ENCODE measurements at places on chromosomes 5 and 9.

DNA sequence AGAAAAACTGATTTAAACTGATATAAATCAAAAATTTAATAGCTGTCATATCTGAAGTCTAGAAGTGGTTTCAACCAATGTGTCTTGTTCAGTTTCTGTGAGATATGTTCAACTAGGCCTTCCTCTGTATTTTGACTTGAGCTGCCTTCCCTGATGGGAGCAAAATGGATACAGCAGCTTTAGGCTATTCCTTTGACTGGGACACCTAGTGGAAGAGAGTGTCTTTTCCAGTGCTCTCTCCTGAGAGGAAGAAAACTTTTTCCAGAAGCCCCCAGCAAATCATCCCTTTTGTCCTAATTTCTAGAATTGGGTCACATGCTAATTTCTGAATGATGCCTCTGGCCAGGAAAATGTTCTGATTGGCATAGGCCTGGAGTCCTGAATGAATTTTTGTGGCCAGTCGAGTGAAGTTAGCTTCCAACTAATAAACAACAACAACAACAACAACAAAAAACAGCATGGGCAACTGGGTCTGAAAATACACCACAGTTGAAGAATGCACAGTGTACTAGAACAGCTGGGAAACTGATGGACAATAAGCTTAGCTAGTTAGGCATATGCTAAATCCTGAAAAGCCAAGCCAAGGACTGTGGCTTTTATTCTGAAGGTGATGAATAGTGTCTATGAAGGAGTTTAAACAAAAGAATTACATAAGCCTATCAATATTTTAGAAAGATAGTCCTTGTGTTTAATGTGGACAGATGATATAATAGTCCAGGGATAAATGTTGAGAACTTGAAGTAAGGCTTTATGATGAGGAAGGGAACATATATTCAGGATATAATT, 125.7 kb downstream of the FBN2 start:
- no peaks in the 10 kb centered on the region for H3K36me3 ChIP-seq
- no peak for DNase-seq
- no peak overlapping the region for H3K4me3 ChIP-seq
- H3K4me1 ChIP-seq: no peaks in the 10 kb centered on the region
- H3K27me3 ChIP-seq: no peaks in the 10 kb centered on the region

GRCh38 chr5:92459654-92460053, 1076.5 kb upstream of the ARRDC3 start:
- H3K27ac ChIP-seq: no peak overlapping the region
- DNase-seq: no peak
- H3K4me1 ChIP-seq: no peaks in the 10 kb centered on the region
- H3K4me3 ChIP-seq: no peak overlapping the region
- H3K27me3 ChIP-seq: no peaks in the 10 kb centered on the region
- H3K36me3 ChIP-seq: no peaks in the 10 kb centered on the region

DNA sequence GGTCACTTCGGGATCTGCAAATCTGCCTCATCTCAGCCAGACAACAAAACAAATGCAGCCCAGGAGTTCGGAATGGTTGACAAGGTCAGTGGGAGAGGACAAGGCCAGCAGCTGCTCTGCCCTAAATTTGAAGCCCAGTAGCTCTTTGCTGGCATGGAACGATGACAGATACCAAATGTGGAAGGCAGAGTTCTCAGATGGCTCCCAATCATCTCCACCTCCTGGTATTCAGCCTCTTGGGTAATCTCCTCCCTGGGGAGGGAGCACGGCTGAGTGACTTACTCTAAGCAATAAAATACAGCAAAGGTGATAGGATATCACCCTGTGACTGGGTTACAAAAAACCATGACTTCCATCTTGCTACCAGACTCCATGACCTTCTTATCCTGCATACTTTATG, 172.8 kb downstream of the ENTREP1 start:
- H3K27ac ChIP-seq: no peak overlapping the region
- no peak overlapping the region for H3K4me3 ChIP-seq
- peaks cover 9% of the 10 kb centered on the region for H3K4me1 ChIP-seq
- H3K36me3 ChIP-seq: no peaks in the 10 kb centered on the region

- H3K27ac ChIP-seq: no peak overlapping the region
- peak; percentile 49 for DNase-seq
- no peaks in the 10 kb centered on the region for H3K4me1 ChIP-seq
- peaks cover 46% of the 10 kb centered on the region for H3K27me3 ChIP-seq
- H3K4me3 ChIP-seq: no peak overlapping the region
- no peaks in the 10 kb centered on the region for H3K36me3 ChIP-seq
Measured at GRCh38 chr5:56561-57290, 35.2 kb upstream of the PLEKHG4B start.

- DNase-seq: no peak
- no peak overlapping the region for H3K4me3 ChIP-seq
- H3K27ac ChIP-seq: no peak overlapping the region
- H3K27me3 ChIP-seq: no peaks in the 10 kb centered on the region
- H3K36me3 ChIP-seq: peaks cover 5% of the 10 kb centered on the region
Measured at GRCh38 chr5:35804201-35804653, 52.5 kb upstream of the IL7R start.

- no peak overlapping the region for H3K27ac ChIP-seq
- H3K4me1 ChIP-seq: peaks cover 5% of the 10 kb centered on the region
- peaks cover 24% of the 10 kb centered on the region for H3K27me3 ChIP-seq
- no peaks in the 10 kb centered on the region for H3K36me3 ChIP-seq
- no peak overlapping the region for H3K4me3 ChIP-seq
- DNase-seq: no peak
Measured at GRCh38 chr5:149904977-149905376, 39.6 kb downstream of the PDE6A start.

DNA sequence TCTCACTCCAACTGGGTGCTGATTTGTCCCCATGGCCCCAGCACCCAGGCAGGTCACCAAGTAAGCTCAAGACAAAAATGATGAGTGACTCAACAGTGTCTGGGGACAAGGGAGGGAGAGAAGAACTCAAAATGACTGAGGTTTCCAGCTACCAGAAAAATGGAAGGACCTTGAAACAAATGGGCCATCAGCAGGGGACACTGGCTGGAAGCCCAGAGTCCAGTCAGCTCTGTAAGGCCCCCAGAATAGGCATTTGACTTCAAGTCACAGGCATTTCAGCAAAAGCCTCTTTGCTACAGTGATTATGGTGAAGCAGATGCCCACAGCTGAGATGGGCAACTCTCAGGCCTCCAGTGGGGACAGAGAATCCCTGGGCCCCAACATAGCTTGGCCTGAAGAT, 139.0 kb upstream of the GABRP start:
- DNase-seq: no peak
- H3K4me3 ChIP-seq: no peak overlapping the region
- no peaks in the 10 kb centered on the region for H3K36me3 ChIP-seq
- H3K27ac ChIP-seq: no peak overlapping the region
- peaks cover 33% of the 10 kb centered on the region for H3K27me3 ChIP-seq

- no peak overlapping the region for H3K27ac ChIP-seq
- peaks cover 23% of the 10 kb centered on the region for H3K27me3 ChIP-seq
- H3K4me3 ChIP-seq: no peak overlapping the region
- no peak for DNase-seq
Measured at GRCh38 chr5:133454442-133454841, 157.9 kb downstream of the FSTL4 start.

GRCh38 chr5:74655206-74655605, 14.7 kb upstream of the ENC1 start:
- DNase-seq: no peak
- no peak overlapping the region for H3K27ac ChIP-seq
- H3K4me3 ChIP-seq: no peak overlapping the region
- no peaks in the 10 kb centered on the region for H3K36me3 ChIP-seq
- peaks cover 16% of the 10 kb centered on the region for H3K27me3 ChIP-seq

- no peak overlapping the region for H3K27ac ChIP-seq
- H3K4me1 ChIP-seq: no peaks in the 10 kb centered on the region
- H3K27me3 ChIP-seq: peaks cover 7% of the 10 kb centered on the region
Measured at GRCh38 chr5:108711898-108712297, 35.8 kb upstream of the FER start.

- H3K36me3 ChIP-seq: no peaks in the 10 kb centered on the region
- H3K27me3 ChIP-seq: peaks cover 6% of the 10 kb centered on the region
- no peak overlapping the region for H3K4me3 ChIP-seq
- H3K4me1 ChIP-seq: peaks cover 13% of the 10 kb centered on the region
- no peak overlapping the region for H3K27ac ChIP-seq
Measured at GRCh38 chr9:34994260-34994899, 4.8 kb downstream of the DNAJB5 start.

- H3K4me3 ChIP-seq: no peak overlapping the region
- peaks cover 12% of the 10 kb centered on the region for H3K4me1 ChIP-seq
- no peak overlapping the region for H3K27ac ChIP-seq
- DNase-seq: no peak
- H3K36me3 ChIP-seq: peaks cover 30% of the 10 kb centered on the region
Measured at GRCh38 chr9:137740312-137740711, 121.5 kb downstream of the EHMT1 start.

- H3K36me3 ChIP-seq: no peaks in the 10 kb centered on the region
- no peak for DNase-seq
- no peaks in the 10 kb centered on the region for H3K4me1 ChIP-seq
- no peak overlapping the region for H3K4me3 ChIP-seq
- H3K27ac ChIP-seq: no peak overlapping the region
- no peaks in the 10 kb centered on the region for H3K27me3 ChIP-seq
Measured at GRCh38 chr5:96194593-96194992, 232.9 kb upstream of the ELL2 start.

DNA sequence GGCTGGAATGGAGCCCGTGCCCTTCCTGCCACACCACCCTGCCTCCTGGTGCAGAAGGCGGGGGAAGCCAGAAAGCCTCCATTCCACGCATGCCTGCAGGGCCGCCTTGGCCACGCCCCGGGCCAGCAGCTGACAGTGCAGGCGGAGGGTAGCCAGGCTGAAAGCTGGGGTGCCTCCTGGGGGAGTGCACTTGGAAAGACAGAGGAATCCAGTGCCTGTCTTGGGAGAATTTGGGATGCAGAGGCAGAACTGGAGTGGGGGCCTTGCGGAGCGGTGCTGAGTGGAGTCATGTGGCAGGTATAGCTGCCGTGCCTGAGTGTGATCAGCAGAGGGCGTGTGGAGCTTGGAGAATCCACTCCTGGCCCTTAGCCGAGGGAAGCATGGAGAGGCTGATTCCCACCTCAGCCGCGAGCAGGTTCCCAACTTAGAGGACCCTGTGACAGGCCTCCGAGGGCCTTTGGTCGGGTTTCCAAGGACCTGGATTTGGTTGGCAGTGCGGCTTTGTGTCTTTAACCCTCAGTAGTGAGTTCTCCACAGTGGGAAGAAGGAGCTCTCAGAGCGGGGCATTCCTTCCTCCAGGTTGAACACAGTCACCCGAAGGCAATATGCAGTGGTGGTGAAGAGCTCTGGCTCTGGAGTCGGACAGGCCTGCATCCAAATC, 9.1 kb upstream of the URM1 start:
- H3K27me3 ChIP-seq: peaks cover 4% of the 10 kb centered on the region
- DNase-seq: peak; percentile 81
- peak overlapping the region; percentile 75 for H3K4me3 ChIP-seq
- H3K4me1 ChIP-seq: peaks cover 31% of the 10 kb centered on the region
- peak overlapping the region; percentile 88 for H3K27ac ChIP-seq
- no peaks in the 10 kb centered on the region for H3K36me3 ChIP-seq

DNA sequence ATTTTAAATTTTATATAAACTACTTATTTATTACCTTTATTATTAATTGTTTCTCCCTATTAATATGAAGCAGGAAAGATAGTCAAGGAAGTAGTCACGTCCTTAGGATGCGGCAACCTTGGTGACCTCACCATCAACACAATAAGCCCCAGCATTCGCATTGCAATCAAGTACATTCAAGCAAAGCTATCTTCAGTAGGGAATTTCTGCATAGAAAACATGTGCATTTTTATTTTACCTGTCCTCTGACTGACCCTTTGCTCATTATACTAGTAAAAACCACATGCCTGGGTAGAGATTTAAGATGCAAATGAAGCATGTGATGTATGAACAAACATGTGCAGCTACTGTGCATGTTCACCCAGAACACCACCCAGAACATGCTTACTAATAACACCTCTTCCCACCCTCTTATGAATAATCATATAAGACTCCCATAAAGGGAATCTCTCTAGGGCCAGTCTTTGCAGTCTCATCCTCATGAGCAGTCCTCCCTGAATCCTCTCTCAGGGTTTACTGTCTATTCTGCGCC, 869.6 kb downstream of the TAF11L14 start:
- H3K4me3 ChIP-seq: no peak overlapping the region
- H3K36me3 ChIP-seq: no peaks in the 10 kb centered on the region
- DNase-seq: no peak
- no peak overlapping the region for H3K27ac ChIP-seq
- H3K4me1 ChIP-seq: no peaks in the 10 kb centered on the region

- no peak overlapping the region for H3K4me3 ChIP-seq
- no peaks in the 10 kb centered on the region for H3K4me1 ChIP-seq
- H3K27ac ChIP-seq: no peak overlapping the region
- H3K27me3 ChIP-seq: no peaks in the 10 kb centered on the region
- H3K36me3 ChIP-seq: no peaks in the 10 kb centered on the region
- no peak for DNase-seq
Measured at GRCh38 chr9:127038531-127038930, 83.9 kb downstream of the ANGPTL2 start.

DNA sequence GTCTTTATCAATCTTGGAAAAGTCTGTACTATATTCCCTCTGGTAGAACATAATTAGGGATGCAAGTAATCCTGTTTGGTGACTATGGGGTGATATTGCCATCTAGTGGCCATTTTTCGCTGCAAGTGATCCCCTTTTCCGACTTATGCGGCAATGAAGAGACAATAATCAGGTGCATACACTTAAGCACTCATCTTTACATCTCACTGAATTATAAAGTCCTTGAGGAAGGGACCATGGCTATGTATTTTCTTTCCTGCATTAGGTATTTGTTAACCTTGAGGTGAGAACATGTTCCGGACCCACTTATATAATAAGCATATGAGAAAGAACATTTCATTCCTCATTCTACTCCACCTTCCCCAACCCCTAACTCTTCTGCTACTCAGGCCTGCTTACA, 19.6 kb upstream of the LIX1 start:
- H3K27ac ChIP-seq: no peak overlapping the region
- no peak overlapping the region for H3K4me3 ChIP-seq
- H3K36me3 ChIP-seq: peaks cover 47% of the 10 kb centered on the region
- peak; percentile 66 for DNase-seq

DNA sequence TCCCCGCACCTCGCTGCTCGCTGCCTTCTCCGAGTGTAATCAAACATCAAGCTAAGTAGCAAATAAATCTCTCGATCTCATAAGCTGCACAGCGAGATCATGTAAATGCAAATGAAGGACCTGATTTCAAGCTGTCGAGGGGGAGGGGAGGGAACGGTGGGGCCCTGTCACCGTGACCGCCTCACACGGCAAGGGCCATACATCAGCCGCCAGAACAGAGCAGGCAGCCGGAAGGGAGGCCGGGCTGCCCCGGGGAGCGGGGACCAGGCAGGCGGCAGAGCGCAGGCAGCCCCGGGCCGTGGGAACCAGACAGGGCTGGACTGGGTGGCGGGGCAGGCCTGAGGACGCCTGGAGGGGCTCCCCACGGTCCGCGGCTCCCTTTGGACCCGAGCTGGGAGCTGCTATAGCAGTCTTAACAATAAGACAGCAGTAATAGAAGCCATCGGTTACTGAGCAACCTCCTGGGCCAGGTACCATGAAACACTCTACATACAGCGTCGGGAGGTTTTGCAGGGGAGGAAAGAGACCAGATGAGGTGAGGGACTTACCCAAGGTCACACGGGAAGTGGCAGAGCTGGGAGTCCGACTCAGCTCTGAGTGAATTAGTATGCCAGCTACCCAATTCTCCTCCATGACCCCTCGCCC, 76.8 kb downstream of the CFAP77 start:
- DNase-seq: peak; percentile 57
- H3K4me3 ChIP-seq: peak overlapping the region; percentile 42
- H3K36me3 ChIP-seq: no peaks in the 10 kb centered on the region

- no peak overlapping the region for H3K27ac ChIP-seq
- DNase-seq: no peak
- no peaks in the 10 kb centered on the region for H3K27me3 ChIP-seq
- no peak overlapping the region for H3K4me3 ChIP-seq
- H3K4me1 ChIP-seq: no peaks in the 10 kb centered on the region
- no peaks in the 10 kb centered on the region for H3K36me3 ChIP-seq
Measured at GRCh38 chr9:71357346-71357745, 235.9 kb upstream of the TRPM3 start.

All from activated naive CD4-positive, alpha-beta T cell treated with anti-CD3 and anti-CD28 coated beads, Interleukin-2, amount 10 ng/mL, durations not matched to agents 7 days and 5 days (primary cell).